Retina (tissue), 1 donor: ENCODE measurements at places on chromosomes 16 and 17.
A peak's percentile ranks its signal among the peaks of the same experiment; 100 is the strongest.

GRCh38 chr16:69934044-69934443 lies 17.1 kb upstream of the CLEC18A start:
- DNase-seq: no peak

DNA sequence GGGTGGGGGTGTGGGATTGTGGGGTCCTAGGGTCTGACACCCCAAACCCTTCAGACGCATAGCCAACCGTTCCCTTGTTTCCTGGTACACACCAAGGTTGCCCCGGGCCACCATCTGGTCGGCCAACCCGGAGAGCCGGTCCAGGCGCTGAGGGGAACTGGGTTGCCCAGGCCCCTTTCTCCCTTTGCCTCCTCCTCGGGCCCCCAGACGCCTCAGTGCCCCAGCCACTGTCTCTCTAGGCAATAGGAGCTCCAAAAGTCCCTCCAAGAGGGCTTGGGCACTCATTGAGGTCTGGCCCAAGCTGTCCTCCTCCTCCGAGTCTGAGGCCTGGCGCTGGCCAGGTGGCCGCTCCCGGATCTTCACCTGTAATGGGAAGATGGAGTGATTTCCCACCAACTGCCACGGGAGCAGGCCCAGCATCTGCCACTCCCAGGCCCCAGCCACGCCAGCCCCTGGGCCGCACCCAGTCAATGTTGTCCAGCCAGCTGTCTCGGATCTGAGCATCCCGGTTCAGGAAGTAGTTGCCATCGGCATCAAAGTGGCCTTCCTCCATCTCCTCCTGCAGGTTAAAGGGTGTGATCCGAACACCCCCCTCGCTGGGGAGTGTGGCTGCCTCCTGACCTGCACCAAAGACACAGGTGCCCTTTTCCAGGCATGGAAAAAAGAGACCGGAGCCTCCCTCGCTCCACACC lies 1.5 kb downstream of the CD2BP2 start:
- DNase-seq: no peak

GRCh38 chr17:27624539-27624938 lies 6.4 kb upstream of the LGALS9 start:
- no peak for DNase-seq

DNA sequence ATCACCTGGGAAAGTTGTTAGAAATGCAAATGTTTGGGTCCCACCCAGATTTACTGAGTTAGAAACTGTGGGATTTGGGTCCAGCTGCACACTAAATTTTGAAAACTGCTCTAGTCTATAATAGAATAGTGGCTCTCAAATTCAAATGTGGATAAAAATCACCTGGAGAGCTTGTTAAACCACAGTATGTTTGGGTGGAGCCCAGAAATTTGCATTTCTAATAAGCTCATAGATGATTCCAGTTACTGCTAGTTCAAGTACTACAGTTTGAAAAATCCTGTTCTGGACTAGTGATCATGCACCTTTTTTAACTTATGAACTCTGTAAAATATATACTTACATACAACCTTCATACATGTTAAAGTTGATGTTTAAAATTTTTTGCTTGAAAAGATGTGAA lies 27.8 kb downstream of the RABEP1 start:
- DNase-seq: no peak

DNA sequence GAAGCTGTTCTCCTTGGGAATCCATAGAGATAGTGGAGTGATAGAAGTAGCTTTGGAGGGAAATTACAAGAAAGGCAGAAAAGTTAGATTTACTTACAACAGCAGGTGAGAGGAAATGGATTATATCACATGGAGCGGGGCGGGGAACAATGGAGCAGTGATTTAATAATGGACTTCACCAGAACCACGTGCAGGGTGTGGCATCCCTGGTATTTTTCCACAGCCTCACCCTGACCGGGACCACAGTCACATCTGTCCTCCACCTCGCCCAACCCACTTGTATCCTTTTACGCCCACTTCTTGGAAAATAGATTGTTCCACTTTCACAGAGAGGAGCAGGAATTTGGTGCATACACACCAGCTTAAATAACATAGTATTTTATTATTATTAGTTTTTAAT lies 15.9 kb upstream of the CYB5B start:
- no peak for DNase-seq

GRCh38 chr16:67847064-67847861 lies at the start of gene CENPT:
CENPT (minus strand) TSS chr16:67847693; CDS start chr16:67833859, 13,834 bp downstream.
- peak; percentile 66 for DNase-seq

- no peak for DNase-seq
These were observed 30.4 kb upstream of the SMPD3 start for GRCh38 chr16:68478526-68479250.

GRCh38 chr16:59148056-59148768 lies 414.1 kb upstream of the GOT2 start:
- DNase-seq: no peak

GRCh38 chr16:89176717-89177116 lies 5.2 kb downstream of the CDH15 start:
- DNase-seq: no peak

GRCh38 chr16:77888871-77889270 lies 100.5 kb downstream of the VAT1L start:
- DNase-seq: no peak
